Activated naive CD8-positive, alpha-beta T cell treated with anti-CD3 and anti-CD28 coated beads, Interleukin-2, amount 50 U/mL, for 16 hours (primary cell): ENCODE measurements at places on chromosomes 3 and 15.

- no peak for DNase-seq
Observed at GRCh38 chr15:100726421-100727190, 124.2 kb downstream of the ASB7 start.

DNA sequence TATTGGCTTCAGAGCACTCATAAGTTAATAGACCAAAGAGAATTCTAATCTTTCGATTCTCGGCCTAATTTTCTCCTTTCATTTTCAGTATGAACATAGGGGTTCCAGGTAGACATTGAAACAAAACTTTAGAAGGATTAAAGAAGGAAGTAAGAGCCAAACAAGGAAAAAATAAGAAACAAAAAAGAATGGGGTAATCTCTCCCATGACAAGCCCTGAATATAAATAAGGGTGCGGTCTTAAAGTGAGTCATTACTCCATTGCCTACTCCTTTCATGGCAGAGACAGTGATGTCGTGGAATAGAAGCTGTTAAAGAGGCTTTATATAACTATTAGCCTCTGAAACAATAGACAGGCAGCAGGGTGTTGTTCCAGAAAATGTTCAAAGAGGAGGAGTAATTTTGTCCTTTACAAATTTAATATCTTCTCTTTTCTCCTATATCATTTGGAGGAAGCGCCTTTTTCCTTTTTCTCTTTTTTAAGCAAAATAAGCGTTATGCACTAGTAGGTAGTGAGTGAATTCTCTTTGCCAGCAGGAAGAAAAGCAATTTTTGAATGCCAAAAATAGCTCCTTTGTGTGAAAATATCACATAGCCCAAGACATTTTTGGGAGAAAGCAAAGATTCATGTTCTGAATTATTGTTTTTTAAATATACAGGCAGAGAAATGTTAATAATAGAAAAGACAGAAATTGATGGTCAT, 607.9 kb upstream of the KCNMB2 start:
- no peak for DNase-seq

DNA sequence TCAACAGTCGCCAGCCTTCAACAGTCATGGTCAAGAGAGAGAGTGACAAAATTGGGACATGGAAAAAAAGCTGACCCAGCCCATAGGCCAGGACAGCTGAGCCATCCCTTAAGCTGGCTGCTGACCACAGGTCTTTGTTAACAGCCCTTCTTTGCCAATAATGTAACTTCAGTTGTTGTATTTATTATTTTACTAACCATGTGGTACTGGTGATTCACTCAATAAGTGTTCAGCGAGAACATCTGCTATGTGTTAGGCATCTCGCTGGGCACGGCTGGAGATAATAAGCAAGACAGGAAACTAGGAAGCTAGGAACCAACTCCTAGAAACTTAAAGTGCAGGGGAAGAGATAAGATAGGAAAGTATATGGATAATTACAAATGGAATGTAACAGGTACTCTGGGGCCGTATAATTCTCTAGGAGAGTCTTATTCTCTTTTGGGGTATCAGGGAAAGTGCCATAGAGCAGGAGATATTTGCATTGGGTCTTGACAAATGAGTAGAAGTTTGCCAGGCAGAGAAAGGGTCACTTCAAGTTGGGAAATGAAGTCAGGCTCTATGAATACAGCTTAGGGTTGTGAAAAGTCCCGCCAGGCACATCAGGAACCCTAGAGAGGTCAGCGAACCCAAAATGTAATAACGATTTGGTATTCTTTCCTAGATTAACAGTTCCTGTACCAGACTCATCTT, 84.0 kb upstream of the TRA2B start:
- no peak for DNase-seq

- no peak for DNase-seq
Observed at GRCh38 chr15:31259562-31260252, 66.9 kb upstream of the KLF13 start.

GRCh38 chr15:89774492-89774891, 1.6 kb upstream of the MESP2 start:
- no peak for DNase-seq

DNA sequence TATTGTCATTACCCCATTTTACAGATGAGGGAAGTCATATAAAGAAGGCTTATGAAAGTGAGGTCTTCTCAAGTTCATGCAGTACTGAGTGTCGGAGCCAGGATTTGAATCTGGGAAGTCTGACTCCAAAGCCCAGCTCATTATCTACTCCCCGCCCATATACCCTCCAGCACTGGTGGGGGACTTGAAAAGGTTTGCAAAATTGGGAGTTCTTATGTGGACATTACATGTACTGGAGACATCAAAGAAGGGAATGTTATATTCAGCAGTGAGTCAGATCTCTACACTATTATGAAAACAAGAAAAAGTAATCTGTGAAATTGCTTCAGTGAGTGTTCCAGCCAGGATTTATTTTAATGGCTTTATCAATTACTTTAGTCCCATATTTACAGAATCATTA, 185.2 kb upstream of the CADPS start:
- no peak for DNase-seq
